Breast epithelium (tissue), 4 donors: ENCODE measurements at places on chromosomes 3 and 15. TPM values are rescaled to one million over a fixed set of nuclear protein-coding genes. Genes with fewer than 3 reads are reported as not detected.

GRCh38 chr3:116896116-116896515 is 186.5 kb downstream of the TUSC7 start:
- no peaks in the 10 kb centered on the region for H3K4me1 ChIP-seq
- no peak for DNase-seq
- H3K36me3 ChIP-seq = no peaks in the 10 kb centered on the region

GRCh38 chr3:46915297-46915822 is 37.8 kb downstream of the PTH1R start:
- no peaks in the 10 kb centered on the region for H3K4me1 ChIP-seq
- no peak overlapping the region for H3K27ac ChIP-seq
- H3K4me3 ChIP-seq = no peak overlapping the region
- H3K27me3 ChIP-seq = no peaks in the 10 kb centered on the region

- H3K4me3 ChIP-seq = no peak overlapping the region
- H3K27me3 ChIP-seq = no peaks in the 10 kb centered on the region
- no peak overlapping the region for H3K27ac ChIP-seq
- DNase-seq = no peak
- no peaks in the 10 kb centered on the region for H3K4me1 ChIP-seq
Measured at GRCh38 chr15:41860049-41860828, 21.6 kb downstream of the PLA2G4B start.

GRCh38 chr3:78041486-78041885 is 1001.6 kb downstream of the ROBO2 start:
- H3K27ac ChIP-seq = no peak overlapping the region
- no peaks in the 10 kb centered on the region for H3K36me3 ChIP-seq
- H3K27me3 ChIP-seq = no peaks in the 10 kb centered on the region
- no peak for DNase-seq

DNA sequence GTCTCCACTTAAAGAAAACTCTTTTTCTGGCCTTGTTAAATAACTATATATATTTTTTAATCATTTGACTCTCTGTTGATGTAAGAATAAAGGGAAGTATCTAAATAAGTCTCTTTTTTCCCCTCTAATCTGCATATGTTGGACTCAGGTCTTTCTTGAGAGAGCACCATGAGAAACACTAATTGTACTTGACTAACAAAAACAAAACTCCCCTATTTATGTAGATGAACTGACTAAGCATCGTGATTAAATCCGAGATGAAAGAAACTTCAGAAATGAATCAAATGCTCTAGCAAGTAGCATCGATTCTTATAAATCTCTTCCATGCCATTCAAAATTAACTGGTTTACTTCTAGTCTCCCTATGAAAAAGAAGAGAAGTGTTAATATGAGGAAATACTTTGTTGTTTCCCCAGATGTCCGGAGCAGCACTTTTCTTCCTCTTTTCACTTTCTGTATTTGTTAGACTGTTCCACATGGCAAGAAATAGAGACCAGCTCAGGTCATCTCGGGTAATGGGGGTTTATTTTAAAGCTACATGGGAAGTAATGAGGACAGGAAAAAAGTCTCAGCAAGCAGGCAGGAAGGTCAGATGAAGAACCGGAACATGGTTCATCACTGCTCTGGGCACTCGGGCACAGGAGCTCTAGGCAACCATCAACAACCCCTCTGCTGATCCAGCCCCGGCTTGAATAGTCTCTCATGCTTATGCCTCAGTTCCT is 288.3 kb downstream of the CNTN6 start:
- no peak overlapping the region for H3K27ac ChIP-seq
- no peaks in the 10 kb centered on the region for H3K27me3 ChIP-seq
- H3K36me3 ChIP-seq = no peaks in the 10 kb centered on the region
- DNase-seq = no peak
- H3K4me1 ChIP-seq = no peaks in the 10 kb centered on the region

DNA sequence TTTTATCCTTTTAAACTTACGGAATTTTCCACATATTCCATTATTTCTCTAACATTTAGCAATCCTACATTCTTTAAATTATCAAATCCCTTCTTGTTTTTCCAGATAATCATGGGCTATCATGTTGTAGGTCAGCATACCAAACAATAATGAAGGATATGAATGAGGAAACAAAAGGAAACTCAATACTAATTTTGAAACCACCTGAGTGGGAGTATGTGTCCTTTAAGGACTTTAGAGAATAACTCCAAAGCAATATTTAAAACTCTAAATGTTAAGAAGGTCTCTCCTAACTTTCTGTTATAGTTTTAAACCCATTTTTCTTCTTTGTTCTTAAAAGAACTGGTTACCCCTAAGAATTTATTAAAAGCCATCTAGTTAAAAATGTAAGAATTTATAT is 43.0 kb downstream of the TP53BP1 start:
- no peak overlapping the region for H3K4me3 ChIP-seq
- no peaks in the 10 kb centered on the region for H3K27me3 ChIP-seq
- no peaks in the 10 kb centered on the region for H3K4me1 ChIP-seq
- DNase-seq = no peak
- H3K36me3 ChIP-seq = no peaks in the 10 kb centered on the region

DNA sequence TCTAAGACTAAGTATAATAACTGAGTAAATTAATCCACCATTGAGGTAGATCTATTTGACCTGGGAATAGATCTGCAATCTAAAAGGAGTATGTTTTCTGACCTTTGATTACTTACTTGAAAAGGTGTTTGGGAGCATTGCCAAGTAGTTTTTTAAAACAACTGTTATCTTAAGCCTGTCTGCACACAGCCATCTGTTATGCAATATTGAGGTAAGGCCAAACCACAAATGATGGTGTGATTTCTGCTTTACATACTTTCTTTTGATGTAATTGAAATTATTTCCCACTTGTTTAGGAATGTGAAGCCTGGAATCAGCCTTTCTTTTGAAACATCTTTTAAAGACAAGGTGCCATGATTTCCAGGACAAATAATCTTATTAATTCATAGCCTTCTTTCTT is 274.0 kb downstream of the BBX start:
- H3K4me3 ChIP-seq = no peak overlapping the region
- no peak for DNase-seq
- no peak overlapping the region for H3K27ac ChIP-seq
- H3K36me3 ChIP-seq = peaks cover 7% of the 10 kb centered on the region

GRCh38 chr3:131738095-131738494 is 235.3 kb upstream of the MRPL3 start:
- no peak for DNase-seq
- H3K27ac ChIP-seq = no peak overlapping the region
- no peaks in the 10 kb centered on the region for H3K4me1 ChIP-seq
- H3K4me3 ChIP-seq = no peak overlapping the region
- H3K27me3 ChIP-seq = no peaks in the 10 kb centered on the region

DNA sequence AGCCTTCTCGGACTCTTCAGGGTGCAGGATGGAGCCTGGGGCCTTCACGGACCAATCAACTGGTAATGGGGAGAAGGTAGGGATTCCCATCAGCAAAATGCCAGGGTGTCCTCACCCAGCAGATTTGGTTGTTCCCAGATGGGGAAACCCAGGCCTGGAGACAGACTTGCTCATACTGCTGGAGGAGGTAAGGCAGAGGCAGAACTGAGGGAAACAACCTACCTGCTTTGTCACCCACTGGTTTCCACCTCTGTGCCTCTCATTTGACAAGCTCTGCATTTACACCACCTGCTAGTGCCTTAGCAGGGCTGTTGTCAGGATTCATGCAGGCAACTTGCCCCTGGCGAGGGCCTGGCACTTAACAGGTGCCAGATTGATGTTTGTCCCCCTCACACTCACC is 15.9 kb downstream of the RHCG start:
- no peaks in the 10 kb centered on the region for H3K4me1 ChIP-seq
- H3K27me3 ChIP-seq = no peaks in the 10 kb centered on the region
- H3K27ac ChIP-seq = no peak overlapping the region

DNA sequence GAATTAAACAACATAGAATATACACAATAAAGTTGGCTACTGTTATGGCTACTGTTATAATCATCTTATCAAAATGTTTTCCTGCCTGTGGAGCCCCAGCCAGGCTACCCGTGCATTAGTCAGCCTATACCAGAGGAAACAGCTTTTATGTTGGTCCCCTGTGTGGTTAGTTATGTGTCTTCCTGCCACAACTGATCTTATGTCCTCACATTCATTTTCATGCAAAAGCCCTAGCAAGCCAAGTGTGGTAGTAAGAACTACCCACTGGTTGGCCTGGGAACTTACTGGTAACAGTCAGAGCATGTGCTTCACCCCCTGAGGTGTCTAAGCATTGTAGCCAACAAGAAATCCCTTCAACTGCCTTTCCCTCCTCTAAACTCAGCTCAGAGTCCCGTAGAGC is 21.8 kb downstream of the MGLL start:
- DNase-seq = no peak
- no peak overlapping the region for H3K4me3 ChIP-seq
- H3K27me3 ChIP-seq = no peaks in the 10 kb centered on the region
- no peaks in the 10 kb centered on the region for H3K36me3 ChIP-seq
- H3K27ac ChIP-seq = no peak overlapping the region

DNA sequence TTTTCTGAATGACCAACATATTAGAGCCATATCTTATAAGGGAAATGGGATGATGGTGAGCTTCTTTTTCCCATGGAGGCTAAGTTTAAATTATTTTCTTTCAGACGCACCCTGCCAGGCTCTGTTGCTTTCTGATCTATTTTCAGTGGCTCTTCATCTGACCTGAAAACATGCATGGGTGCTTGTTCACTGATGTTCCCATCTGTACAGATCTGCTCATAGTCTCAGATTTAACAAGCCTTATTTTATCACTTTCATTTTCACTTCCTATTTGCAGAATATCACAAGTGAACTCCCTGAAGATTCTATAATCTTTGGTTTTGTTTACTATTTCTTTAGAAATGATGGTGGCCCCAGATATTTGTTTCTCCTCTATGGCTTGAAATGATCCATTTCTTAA is 31.1 kb upstream of the SUCLG2 start:
- DNase-seq = no peak
- no peak overlapping the region for H3K27ac ChIP-seq
- H3K4me1 ChIP-seq = no peaks in the 10 kb centered on the region
- no peak overlapping the region for H3K4me3 ChIP-seq
- H3K36me3 ChIP-seq = no peaks in the 10 kb centered on the region

DNA sequence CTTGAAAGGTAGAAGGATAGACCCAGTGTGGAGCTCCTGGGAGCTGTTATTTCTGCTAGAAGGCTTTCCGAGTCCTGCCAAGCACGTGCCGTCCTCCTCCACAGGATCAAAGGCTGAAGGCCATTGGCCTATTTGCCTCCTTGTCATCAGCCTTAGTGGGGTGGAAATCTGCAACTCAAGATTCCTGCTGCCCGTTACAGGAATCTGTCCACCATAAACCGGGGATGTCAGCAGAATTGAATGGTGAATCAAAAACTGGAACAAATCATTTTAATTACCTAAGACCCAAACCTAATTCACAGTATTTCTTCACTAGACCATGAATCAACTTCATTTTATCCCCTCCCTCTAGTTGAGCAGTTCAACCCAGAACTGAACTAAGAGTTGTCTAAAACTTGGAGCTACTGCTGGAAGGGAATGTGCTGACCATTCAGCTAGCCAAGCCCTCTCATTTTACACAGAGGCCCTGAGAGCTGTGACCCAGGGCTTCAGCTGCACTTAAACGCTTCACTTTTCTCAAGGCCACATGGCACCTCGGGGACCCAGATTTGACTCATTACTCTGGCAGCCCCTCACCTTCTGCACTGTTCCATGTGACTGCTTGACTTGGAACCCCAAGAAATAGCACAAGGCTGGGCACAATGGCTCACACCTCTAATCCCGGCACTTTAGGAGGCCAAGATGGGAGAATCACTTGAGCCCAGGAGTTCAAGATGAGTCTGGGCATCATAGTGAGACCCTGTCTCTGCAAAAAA is 36.8 kb upstream of the KIF23 start:
- no peaks in the 10 kb centered on the region for H3K27me3 ChIP-seq
- DNase-seq = no peak
- no peaks in the 10 kb centered on the region for H3K4me1 ChIP-seq
- H3K4me3 ChIP-seq = no peak overlapping the region

DNA sequence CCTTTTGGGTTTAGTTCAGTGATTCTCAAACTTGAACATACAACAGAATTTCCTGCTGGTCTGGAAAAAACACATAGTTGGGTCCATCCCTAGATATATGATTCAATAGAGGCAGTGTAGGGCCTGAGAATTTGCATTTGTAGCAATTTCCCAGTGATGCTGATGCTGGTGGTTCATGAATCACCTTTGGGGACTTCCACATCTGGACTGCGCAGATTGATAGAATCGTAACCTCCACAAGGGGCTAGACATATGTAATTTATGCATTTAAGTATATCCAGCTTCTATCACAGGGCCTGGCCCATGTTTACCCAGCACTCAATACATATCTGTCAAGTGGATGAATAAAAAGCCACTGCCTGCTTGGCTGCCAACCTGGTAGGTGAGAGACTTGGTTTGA is 33.8 kb upstream of the SUCLG2 start:
- no peaks in the 10 kb centered on the region for H3K36me3 ChIP-seq
- H3K4me3 ChIP-seq = no peak overlapping the region
- H3K27ac ChIP-seq = no peak overlapping the region
- DNase-seq = no peak

- H3K36me3 ChIP-seq = no peaks in the 10 kb centered on the region
- peak overlapping the region; percentile 96 for H3K27ac ChIP-seq
- no peaks in the 10 kb centered on the region for H3K4me1 ChIP-seq
- DNase-seq = no peak
- no peaks in the 10 kb centered on the region for H3K27me3 ChIP-seq
- no peak overlapping the region for H3K4me3 ChIP-seq
Measured at GRCh38 chr3:149369991-149370866, 7.2 kb downstream of the TM4SF1 start.

GRCh38 chr3:20352546-20353179 is 166.7 kb upstream of the SGO1 start:
- no peaks in the 10 kb centered on the region for H3K4me1 ChIP-seq
- H3K4me3 ChIP-seq = no peak overlapping the region
- no peaks in the 10 kb centered on the region for H3K36me3 ChIP-seq
- H3K27me3 ChIP-seq = no peaks in the 10 kb centered on the region

DNA sequence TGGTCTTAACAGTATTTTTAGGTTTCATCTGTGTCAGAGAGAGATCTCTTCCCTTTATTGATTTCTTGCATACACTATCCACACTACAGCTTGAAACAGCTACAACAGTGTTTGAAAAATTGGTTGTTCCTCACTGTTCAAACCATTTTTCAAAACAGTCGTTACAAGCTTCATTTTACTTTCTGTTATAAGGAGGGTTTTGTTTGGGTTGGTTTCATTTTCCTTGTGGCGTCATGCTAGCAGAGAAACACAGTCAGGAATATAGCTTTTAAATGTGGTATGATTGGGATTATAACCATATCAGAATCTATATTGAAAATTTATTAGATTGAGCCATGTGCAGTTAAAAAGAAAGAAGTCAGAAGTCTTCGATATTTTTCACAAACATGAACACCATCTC is 400.6 kb downstream of the ZBTB20 start:
- H3K27me3 ChIP-seq = no peaks in the 10 kb centered on the region
- DNase-seq = no peak
- peak overlapping the region; percentile 79 for H3K27ac ChIP-seq

Gene FBXW12
- total RNA-seq = not detected

Gene AMOTL2
- total RNA-seq = 83.2 TPM

Gene ADAMTSL3
- 1.8 TPM for total RNA-seq

Gene SPINK8
- total RNA-seq = not detected
